ENCODE measurements at places on chromosomes 11 and 22. TPM values are rescaled to one million over a fixed set of nuclear protein-coding genes. Genes with fewer than 3 reads are reported as not detected.

DNA sequence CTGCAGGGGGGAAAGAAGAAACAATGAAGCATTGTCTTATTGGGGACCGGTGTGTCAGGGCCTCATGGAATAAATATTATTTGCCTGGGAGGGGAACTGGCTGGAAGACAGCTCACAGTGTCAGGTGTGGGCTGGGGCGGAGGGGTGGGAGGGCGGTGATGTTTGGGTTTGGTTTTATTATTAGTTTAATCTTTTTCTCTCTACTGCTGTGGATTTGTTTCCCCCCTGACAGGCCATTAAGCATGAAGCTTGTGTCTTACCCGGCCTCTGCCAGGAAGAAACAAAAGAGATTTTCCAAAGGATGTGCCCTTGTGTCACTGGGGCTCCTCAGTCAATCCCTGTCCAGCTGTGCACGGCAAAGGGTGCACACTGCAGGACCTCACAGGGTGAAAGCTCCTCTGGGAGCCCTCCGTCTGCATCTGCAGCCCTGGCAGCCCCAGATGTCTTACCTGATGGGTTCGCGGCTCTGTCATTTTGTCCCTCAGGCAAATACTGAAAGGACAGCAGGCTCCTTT, 203.1 kb upstream of the TMEM45B start:
- no peak for DNase-seq

DNA sequence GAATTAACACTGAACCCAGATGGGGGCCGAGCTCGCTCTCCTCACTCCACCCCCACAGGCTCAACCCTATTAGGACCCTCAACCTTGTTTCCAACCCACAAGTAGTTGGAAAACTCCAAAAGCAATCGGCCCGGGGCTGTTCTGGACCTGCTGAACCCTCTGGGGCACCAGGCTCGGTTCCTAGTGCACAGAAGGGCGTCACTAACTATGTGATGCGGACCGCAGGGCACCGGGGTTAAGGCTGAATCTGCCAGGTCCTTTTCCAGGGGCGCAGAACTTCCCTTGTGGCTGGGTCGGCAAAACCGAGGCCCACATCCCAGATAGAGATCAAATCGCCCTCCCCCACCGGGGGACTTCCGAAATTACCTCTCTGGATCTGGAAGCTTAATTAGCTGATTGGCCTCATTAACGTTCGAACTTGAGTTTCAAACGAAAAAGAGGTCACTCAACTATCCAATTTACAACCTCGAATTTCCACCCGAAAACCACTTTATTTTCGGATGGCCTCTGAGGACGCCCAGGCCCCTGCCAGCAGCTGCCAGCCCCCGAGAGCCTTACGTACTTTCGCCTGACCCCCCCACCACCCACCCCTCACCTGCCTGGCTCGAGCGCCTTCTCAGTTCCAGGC, 1.7 kb downstream of the SHANK2 start:
- no peak for DNase-seq

CLNS1A gene
- polyA plus RNA-seq, result 187 TPM

TSPAN18 gene
- polyA plus RNA-seq, result 59.5 TPM

GRCh38 chr11:16895306-16895705, 118.9 kb downstream of the PLEKHA7 start:
- DNase-seq, result no peak

DNA sequence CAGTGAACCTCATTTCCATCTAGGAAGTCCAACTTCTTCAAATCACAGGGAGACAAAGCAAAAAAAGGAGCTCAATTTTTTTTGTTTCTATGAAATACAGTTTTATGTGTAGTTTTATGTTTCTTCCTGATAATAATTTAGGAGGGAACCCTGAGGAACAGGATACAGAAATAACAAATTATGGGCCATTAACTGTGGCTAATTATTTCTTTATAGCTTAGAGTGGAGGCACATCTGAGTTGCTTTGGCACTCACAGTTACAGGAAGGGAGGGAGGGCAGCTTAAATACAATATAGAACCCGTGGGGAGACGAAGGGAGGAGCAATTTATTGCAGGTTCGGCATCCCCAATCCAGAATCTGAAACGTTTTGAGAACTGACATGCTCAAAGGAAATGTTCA, 37.1 kb upstream of the HORMAD2 start:
- DNase-seq, result no peak

NCAM1 gene
- 45.0 TPM for polyA plus RNA-seq

DNA sequence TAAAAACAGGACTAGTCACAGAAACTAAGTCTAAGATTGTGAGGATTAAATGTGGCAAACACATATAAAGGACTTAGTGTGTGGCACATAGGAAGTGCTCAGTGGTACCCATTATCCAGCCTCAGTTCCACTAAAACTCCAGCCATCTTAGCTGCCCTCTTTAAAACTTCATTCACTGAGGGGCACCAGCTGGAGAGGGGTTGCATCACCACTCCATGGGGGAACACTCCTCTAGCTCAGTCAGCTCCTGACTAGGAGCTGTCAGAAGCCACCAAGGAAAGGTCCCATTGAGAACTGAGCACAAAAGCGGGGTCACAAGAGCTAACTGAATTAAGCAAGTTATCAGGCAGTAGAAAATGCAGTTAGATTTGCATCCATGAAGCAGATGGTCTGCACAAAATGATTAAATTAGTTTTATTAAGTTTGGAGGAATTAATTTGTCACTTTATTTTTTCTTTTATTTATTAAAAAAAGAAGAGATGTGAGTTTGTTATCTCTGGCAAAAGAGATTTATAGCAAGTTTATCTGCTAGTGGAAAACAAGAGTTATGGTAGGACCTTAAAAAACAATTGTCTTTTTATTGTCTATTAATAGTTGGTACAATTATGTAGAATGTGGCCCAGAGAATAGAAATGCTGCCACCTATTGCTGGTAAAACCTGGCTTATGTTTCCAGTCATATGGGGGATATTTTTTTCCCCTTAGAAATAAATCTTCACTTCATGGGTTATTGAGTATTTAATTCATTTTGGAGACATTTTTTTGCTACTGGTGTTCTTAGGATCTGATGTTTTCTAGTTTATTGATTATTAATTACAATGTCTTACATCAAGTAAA, 95.7 kb downstream of the NAV2 start:
- no peak for DNase-seq

CCDC86 gene
- 18.4 TPM for polyA plus RNA-seq

OR51F2 gene
- not detected for polyA plus RNA-seq

TRIM48 gene
- not detected for polyA plus RNA-seq

- DNase-seq, result no peak
Measured at GRCh38 chr11:111423250-111423615, 44.2 kb upstream of the POU2AF1 start.

DNA sequence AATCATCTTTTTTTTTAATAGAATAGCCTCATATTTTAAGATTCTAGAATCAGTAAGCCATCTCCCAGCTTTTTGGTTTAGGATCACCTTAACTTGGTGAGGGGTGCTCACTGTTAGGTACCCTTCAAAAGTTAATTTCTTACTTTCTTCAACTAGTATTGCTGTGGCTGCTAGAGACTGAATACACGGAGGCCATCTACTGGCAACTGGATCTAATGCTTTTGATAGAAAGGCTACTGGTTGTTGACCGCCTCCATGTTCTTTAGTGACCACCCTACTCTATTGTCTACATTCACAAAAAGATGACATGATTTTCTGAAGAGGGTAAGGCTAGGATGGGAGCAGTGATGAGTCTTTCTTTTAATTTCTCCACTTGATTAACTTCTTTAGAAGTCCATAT, 16.7 kb upstream of the ALDH3B2 start:
- no peak for DNase-seq

DNA sequence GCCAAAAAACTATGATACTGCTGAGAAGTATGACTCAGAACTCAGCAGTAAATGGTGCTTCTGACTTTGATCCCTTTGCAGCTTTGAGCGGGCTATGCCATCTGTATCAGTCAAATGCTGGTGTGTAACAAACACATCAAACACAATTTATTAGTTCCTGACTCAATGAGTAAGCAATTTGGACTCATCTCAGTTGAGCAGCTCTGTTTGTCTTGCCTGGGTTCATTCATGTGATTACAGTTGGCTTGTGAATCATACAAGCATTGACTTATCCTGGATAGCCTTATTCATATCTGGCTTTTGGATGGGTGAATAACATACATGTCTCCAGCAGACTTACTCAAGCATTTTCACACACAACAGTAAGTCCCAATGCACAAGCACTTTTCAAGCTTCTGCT, 858.8 kb downstream of the METTL15 start:
- no peak for DNase-seq

GRCh38 chr11:120010775-120011174, 127.1 kb downstream of the TRIM29 start:
- DNase-seq, result no peak

DNA sequence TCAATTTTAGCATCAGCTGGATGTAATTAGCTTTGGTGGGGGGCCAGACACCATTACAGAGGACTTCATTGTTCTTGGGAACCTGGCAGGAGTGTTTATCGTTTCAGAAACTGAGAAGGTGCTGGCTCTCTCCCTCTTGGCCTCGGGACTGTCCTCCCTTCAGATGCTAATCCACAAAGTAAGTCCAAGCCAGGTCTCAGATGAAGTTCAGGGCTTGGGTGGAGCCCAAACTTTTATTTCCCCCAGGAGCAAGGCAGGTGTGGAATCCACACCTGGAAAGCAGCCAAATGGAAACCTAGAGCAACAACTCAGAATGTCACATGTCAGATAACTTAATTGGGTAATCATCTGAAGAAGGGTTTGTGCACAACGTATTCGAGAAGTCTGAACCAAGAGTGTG, 119.2 kb downstream of the ME3 start:
- DNase-seq, result no peak

DNA sequence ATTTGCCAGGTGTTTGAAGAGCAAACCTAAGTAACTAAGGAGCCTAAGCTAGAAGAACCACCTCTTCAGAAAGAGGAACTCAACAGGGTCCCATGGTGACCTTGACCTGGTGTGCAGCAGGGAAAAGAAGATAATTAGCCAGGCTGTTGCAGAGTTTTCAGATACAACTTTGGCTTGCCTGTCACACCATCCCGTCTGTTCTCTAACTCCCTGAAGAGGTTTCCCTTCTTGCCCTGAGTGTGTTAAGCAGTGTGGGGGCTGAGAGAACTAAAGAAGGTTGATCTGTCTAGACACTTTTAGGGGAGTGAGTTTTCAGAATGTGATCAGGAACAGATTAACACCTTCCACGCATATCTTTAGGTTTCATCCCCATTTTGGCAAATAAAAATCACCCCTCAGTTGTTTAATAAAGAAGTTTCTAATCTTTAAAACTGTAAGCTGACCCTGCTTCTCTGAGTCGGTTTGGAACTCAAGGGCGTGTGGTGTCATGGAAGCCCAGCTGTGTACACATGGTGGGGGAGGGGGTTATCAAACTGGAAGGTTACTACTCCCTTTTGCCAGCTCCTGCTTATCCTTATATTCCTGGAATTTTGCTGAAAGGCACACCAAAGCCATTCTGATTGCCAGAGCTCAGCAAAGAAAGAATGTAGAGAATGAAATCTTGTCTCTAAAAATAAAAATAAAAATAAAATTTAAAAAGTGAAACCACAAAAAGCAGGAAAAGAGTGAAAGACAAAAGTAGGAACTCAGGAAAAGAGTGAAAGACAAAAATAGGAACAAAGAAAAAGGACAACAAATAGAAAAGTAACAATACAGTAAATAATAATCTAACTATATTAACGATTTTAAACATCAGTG, 70.2 kb downstream of the DBX1 start:
- no peak for DNase-seq

SPA17 gene
- 9.7 TPM for polyA plus RNA-seq

MMP13 gene
- not detected for polyA plus RNA-seq

- no peak for DNase-seq
Measured at GRCh38 chr11:44067266-44067665, 1.2 kb downstream of the ACCS start.

DNA sequence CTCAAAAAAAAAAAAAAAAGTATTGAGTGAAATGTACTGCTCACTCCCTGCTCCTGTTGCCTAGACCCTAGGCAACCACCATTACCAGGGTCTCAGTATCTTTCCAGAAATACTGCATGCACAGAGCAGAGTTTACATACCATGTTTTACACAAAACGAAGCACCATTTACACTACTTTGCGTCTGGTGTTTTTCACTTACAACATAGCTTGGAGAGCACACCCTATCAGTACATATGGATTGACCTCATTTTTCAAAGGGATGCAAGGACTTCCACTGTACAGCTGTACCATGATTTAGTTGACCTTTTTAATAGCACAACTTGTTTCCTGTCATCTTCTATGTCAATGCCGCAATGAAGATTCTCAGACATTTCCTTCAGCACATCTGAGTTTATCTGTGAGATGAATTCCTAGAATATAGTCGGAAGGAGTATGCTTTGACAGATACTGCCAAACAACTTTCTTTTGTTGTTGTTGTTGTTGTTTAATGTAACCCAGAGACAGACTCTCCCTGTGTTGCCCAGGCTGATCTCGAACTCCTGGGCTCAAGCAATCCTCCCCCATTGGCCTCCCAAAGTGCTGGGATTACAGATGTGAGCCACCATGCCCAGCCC, 6.1 kb downstream of the MYH9 start:
- no peak for DNase-seq

P2RY2 gene
- polyA plus RNA-seq, result 1.3 TPM

DNA sequence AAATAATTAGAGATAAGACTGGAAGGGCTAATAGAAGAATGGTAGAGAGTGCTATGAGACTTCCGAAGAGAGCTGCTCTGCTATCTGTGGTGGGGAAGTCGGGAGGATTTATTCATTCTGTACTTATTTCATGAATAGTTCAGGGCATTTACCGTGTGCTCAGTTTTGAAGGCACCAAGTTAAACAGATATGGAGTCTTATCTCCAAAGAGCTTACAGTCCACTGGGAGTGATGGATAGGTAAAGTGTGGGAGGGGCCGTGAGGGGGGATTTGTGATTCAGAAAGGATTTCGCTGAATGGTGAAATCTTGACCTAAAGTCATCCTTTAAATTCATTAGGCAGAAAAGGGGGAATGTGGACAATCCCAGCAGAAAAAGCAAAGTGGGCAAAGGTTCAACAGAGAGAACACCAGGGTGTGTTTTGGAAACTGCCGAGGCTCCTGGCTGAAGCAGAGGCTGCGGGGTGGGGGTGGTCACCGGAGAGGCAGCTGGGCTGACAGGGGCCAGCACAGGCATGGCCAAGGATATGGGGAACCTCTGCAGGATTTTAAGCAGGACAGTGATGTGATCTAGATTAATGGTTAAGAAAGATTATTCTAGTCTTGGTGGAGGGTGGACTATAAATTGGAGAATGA, 91.2 kb downstream of the UBASH3B start:
- DNase-seq, result no peak

OR4A16 gene
- not detected for polyA plus RNA-seq

- DNase-seq, result no peak
Measured at GRCh38 chr11:71432761-71433647, 15.2 kb downstream of the DHCR7 start.

DNA sequence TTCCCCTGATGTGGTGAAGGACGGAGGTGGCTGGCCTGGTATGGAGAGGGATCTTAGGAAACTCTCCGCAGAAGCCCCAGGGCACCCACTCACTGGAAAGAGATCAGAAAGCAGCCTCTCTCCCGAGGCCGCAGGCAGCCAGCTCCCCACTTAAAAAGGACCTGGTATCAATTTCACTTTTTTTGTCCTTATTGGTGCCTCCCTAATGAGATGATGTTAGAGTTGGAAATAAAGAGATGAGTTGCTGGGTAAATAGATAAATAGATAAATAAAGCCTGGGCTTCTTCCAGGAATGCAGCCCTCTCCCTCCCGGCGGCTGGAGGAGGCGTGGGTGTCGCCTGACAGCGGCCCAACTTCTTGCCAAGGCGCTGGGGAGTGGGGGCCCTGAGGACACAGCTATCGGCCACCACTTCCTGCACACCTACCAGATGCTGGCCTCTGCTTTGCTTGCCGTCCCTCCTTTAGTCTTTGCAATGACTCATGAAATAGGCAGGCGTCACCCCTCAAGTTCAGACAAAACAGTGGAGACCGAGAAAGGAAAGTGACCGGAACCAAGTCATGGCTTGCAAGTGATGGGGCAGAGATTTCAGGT, 42.9 kb downstream of the LINC01488 start:
- peak; percentile 43 for DNase-seq

GRCh38 chr11:55658031-55658573, 3.9 kb upstream of the OR4C6 start:
- no peak for DNase-seq

NXPE4 gene
- 0.10 TPM for polyA plus RNA-seq

Measured in left lung (tissue), 14 donors.